ENCODE measurements at places on chromosomes 7 and 10.

- peak; percentile 50 for DNase-seq
Measured at GRCh38 chr10:34538281-34538829, 276.7 kb downstream of the PARD3 start.

GRCh38 chr10:86861351-86861750 lies 96.1 kb downstream of the MMRN2 start:
- DNase-seq = no peak

- peak; percentile 88 for DNase-seq
Measured at GRCh38 chr7:130986261-130986690, 252.3 kb upstream of the KLF14 start.

- no peak for DNase-seq
Measured at GRCh38 chr7:18421297-18422002, 74.1 kb upstream of the HDAC9 start.

DNA sequence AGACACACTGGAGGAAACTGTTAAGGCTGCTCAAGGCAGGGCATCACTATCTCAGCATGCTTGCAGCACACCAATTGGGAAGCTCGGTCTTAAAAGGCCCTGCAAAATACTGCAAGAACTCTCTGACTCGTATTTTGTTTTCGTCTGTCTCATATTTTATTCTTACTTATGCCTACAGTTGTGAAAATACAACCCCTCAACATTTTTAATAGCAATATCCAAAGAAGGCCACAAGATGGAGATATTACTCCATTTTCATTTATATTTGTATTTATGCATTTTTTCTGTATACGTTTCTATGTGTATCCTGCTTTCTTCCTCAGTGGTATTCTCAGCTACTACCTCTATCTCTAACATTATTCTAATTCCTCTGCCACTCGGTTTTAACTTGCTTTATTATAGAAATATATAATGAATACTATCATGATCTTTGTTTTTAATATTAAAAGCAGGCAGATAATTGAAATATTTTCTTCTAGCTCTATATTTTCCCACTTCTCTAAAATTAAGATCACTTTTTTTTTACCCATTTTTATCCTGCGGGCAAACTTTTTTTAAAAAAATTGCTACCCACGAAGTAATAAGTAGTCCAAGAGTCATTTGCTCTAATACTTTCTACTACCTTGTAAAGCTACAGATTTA lies 10.0 kb downstream of the DNAJC1 start:
- DNase-seq = peak; percentile 51

Measured in GM23248 (cell line).